Fibroblast of the aortic adventitia (primary cell): ENCODE measurements at places on chromosomes 2 and 18. TPM values are rescaled to one million over a fixed set of nuclear protein-coding genes. Genes with fewer than 3 reads are reported as not detected.

GRCh38 chr2:71538656-71539265 is 85.4 kb downstream of the DYSF start:
- DNase-seq = no peak

DNA sequence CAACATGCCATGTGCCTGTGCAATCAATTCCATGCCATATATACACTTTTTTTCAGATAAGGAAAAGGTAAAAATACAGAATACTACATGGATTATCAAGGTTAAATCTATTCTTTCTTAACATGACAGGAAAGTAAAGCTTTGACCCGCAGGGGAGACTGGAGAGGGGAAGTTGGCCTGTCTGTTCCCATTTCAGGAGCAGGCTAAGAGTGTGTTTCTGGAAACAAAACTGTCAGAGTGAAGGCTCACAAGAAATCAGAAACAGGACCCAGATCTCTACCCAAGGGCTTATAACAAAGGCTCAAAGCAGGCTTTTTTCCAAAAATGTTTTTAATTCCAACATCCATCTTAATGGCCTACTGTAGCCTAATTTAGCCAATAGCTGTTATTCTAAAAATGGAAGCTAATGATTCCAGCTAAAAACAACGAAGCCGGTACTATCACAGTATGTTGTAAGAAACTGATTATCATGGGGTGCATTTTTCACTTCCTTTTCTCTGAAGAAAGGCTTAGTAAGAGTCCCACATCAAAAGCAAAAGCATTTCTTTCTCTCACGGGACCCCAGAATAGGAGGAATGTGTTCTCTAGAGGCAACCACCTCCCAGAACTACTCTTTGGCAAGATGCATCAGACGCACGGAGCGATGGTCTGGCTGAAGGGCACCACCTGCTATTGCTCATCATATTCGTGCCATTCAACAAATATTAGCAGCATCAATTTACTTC is 41.4 kb downstream of the FECH start:
- no peak for DNase-seq

Gene CYP26B1
- total RNA-seq = 2.5 and 8.6 TPM in 2 replicates

Gene FTCDNL1
- total RNA-seq = 1.5 TPM in 1 of 2 replicates, not detected in the other

- DNase-seq = no peak
Measured at GRCh38 chr2:168185583-168186274, 61.7 kb downstream of the STK39 start.
